Posterior cingulate gyrus (tissue), 11 donors: ENCODE measurements at places on chromosomes 3 and 15.

GRCh38 chr15:69539345-69539744 lies 86.7 kb downstream of the RPLP1 start:
- DNase-seq = no peak

- DNase-seq = no peak
These were observed 9.8 kb downstream of the KCNMB2 start for GRCh38 chr3:178546079-178546478.

DNA sequence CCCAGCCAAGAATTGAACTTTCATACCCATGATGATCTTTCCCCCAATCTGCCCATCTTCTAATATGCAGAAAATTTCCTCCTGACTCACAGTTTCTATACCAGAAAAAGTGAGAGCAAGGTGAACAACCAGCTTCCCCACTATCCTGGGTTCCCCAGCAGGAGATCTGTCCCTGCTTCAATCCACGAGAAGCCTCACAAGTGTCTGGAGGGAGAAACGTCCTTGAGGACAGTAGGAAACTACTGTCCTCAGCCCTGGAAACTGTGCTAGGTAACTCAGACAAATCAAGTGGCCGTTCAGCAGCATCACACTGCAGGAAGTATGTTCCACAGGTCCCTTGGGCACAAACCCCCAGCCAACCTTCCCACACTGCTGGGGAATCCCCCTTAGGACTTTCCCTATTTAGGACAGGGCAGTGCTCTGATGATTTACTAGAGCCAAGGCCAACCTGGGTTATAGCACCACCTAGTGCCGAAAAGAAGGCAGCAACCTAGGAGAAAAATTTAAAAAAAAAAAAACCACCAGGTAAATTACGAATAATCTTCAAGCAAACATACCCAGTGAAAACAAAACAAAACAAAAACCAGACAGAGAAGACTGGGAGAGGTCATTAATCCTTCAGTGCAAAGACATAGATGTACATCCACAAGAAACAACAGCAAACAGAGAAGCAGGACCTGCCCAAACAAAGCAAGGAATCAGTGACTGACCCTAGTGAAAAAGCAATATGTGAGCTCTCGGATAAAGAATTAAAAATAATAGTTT lies 36.0 kb downstream of the MORC1 start:
- DNase-seq = no peak

DNA sequence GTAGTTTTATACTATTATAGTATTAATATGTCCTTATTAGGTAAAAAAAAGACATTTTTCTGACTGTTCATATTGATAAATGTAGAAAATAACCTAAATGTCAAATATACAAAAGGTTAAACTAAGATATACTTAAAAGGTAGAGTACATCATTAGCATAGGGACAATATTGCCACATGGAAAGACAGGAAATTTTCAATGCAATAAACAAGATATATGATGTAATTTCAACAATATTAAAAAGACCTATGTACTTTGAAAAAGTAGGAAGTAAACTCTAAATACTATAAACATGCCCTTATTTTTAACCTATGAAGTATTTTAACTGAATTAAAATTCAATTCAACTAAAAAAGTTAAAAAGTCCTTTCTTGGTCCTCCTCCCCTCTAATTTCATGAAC lies 1.9 kb downstream of the SPG11 start:
- no peak for DNase-seq

GRCh38 chr3:138051947-138052802 lies 42.2 kb downstream of the CLDN18 start:
- DNase-seq = peak; percentile 30

DNA sequence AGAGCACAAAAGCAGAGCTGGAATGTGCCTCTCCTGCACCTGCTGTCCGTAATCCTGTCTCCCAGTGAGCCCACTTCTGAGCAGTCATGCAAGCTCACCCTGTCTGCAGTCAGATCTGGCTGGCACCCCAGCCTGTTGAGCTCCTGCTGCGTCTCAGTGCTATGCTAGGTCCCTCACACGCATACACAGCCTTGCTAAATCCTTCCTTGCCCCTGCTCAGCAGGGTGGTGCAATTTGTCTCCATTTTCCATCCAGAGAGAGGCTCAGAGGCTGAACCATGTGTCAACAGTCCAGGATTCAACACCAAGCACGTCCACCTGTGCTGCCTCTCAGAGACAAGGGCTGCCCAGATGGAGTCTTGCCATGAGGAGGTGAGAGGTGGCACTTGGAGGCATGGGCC lies 11.0 kb downstream of the POMGNT2 start:
- no peak for DNase-seq

DNA sequence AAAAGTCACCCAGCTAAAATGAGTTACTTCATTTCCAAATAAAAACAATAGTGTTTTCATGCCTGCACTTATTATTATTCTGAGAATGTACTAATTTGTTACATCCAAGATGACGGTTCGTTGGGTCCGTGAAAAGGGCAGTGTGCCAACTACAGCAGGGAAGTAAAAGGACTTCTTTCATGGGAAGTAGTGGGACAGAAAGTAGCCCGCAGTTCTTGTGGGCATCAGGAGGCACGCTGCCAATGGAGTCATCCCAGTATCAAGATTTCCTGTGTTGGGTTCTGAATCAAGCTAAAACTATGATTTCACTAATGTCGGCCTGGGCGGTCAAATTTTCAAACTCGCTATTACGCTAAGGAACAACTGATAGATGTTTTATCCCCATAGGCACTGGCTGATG lies 254.5 kb upstream of the SOX2 start:
- peak; percentile 87 for DNase-seq

DNA sequence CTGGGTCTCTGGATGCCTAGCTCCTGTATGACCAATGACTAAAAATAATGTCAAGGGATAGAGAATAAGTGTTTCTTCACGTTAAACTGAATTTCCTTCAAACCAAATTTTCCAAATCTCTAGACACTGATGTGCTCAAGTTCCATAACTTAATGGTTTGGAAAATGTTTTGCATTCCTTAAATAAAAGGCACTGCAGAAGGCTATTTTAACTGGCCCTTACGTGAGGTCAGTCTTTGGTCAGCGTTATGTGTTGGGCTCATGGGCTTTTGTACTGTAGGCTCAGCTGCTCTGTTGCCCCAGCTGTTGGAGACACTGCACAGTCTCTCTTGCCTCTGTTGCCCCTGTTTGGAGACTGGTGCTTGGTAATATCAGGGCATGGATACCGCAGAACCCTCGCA lies 188.5 kb downstream of the TPRG1 start:
- no peak for DNase-seq

DNA sequence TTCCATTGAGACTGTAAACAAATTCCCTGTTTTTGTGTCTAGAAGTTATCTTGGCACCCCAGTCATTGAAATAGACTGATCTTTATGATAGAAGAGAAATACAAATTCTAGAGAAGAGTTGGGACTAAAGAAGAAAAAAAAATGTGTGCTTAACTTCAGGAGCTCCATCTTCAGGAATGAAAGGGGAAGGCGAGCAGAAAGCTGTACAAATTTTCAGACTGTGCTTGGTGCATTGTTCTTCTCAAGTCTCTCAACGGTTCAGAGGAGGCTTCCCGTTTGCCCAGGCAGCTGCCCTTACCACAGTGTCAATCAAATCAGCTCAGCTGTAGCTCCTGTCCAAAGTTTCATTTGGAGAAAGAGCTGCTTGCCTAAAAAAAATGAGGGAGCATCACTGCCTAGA lies 41.7 kb downstream of the OXSM start:
- DNase-seq = no peak

DNA sequence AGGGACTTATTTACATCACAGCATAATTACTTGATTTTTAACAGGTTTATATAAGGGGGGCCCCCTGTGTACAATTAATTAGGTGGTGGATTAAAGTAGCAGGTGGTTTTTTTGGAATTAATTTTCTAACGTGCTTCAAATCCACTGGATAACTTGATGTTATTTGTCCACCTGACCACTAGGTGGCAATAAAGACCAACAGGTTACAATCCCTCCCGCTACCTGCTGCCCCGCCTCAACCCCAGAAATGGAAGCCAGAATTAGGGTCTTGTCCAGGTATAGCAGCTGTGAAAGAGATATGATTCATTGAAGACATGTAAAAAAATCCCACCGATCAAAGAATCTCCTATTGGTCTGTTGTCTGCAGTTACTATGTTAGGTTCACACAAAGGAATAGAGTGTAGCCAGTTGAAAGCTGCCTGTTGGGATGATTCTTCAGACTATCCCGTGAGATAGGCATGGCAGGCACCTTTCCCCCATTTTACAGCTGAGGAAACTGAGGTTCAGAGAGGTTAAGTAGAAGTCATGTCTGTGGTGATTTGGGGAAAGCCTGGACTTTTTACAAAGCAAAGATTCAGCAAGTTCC lies 44.0 kb downstream of the MFSD1 start:
- DNase-seq = no peak

- DNase-seq = no peak
These were observed 22.4 kb downstream of the LIPC start for GRCh38 chr15:58453931-58454793.

DNA sequence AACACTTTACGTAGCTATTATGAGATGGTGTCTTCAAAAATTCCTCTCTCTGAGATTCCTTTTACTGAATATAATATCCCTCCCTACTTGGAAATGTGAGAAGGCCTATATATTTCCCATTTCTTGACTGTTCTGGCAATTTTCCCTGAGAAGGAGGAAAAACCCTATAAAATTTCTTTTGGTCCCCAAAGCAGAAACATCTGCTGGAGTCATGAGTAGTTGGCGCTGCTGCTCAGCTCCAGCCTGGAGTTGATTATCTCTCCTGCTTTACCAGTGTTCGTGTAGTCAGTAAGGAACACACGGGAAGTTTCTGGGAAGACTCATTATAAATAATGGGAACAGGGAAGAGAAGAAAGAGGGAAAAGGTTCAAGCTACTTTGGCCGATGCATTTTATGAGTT lies 680.1 kb downstream of the EPHA3 start:
- DNase-seq = no peak

GRCh38 chr15:62902821-62903220 lies 139.7 kb upstream of the TPM1 start:
- no peak for DNase-seq

- DNase-seq = no peak
These were observed 360.7 kb upstream of the ICE2 start for GRCh38 chr15:60839510-60840211.

GRCh38 chr3:131421301-131421700 lies 39.7 kb downstream of the NUDT16 start:
- no peak for DNase-seq

DNA sequence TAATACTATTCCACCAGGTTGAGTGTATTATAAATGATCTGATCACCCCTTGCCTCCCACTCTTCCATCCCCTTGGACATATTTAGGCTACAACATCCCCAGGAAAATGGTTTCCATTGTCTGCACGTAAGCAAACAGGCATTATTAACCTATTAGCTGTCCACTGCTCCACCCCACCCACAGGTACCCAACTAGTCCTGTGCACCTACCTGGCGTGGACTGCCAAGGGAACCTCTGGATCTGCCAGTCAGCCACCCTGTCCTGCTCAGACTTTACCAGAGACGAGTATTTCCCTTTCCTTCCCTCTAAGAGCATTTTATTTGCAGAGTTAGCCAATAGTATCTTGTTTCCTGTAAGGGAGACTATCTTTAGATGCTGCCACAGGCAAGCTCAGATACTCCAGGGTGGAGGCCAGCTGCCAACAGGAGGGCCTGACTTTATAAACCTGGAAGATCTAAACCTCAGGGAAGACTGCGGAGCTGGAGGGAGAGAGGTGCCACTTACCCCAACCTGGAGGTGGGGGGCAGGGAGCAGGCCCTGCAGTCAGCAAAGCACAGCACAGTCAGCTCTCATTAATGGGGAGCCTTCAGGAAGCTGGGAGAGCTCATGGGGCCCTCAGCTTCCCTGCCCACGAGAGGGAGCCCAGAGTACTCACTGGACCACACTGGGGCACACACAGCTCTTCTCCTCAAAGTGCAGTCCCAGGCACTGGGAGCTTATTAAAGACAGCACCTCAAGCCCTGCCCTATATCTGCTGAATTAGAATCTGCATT lies at the start of gene CX3CR1:
CX3CR1 (minus strand) TSS at position 292 of the 773 bp plus-strand sequence. CDS start 13,527 bp downstream, outside the sequence.
- no peak for DNase-seq

DNA sequence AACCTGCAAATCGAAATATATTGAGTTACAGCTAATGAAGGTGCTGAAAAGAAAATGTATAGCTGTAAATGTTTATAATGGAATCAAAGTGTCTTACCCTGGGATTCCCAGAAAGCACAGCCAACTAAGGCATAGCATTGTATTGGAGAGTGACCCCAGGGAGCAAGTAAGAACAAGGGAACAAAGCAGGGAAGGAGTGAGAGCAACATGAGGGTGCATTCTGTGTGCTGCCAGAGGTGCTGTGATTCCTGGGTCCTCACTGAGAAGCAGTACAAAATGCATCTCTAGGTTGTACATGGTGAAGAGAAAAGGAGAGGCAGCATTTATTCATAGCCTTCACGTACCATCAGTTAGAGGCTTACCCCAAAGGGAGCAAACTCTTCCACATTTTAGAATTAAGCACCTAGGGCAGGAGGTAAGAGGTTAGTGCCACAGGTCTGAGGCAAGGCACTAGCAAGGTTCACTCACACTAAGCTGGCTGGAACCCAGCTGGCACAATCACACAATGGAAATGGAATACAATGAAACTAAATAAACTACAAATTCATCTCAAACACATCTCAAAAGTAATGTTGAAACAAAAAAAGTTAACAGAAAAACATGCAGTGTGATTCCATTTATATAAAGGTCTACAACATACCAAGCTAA lies 151.5 kb upstream of the C2CD4B start:
- no peak for DNase-seq

GRCh38 chr3:107284612-107285011 lies 92.6 kb upstream of the CCDC54 start:
- no peak for DNase-seq

GRCh38 chr3:26827169-26827568 lies 204.6 kb downstream of the LRRC3B start:
- DNase-seq = no peak

- DNase-seq = no peak
These were observed 189.3 kb downstream of the OPA1 start for GRCh38 chr3:193782276-193782647.

- DNase-seq = no peak
These were observed 125.3 kb upstream of the SKOR1 start for GRCh38 chr15:67700023-67700422.

- peak; percentile 55 for DNase-seq
These were observed 266.0 kb upstream of the ICE2 start for GRCh38 chr15:60744826-60745460.

DNA sequence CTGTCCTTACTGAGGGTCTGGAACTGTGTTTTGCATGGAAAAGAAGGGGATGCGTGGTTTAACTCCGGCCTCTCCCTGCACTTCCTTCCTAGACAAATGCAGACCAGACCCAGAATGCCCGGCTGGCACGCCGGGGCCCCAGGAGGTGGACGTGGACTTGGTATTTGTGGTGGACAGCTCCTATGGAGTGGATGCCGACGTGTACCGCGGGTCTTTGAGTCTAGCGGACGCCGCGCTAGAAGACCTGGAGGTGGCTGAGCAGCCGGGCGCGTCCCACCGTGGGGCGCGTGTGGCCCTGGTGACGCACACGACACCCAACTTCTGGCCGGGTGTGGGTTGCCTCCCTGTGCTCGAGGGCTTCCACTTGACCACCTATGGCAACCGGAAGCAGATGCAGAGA lies 81.8 kb upstream of the COL6A5 start:
- DNase-seq = no peak

DNA sequence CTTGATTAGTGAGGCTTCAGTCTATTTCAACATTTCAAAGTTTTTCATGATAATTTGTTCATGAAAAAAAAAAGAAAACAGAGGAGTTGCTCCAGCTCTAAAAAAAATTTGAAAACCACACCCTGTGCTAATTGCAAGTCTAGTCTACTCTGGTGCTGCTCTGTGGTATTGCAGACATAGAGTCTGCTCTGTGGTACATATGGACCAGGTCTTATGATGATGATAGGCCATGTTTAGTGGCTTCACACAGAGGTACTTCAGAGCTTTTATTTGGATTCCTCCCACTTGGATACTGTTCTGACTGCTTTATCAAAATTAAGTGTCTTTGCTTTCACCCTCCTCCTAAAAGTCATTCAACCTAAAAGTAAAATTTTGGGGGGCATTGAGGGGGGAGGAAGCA lies 160.8 kb downstream of the ALCAM start:
- DNase-seq = no peak
